ENCODE measurements at places on chromosomes 7 and 10.

DNA sequence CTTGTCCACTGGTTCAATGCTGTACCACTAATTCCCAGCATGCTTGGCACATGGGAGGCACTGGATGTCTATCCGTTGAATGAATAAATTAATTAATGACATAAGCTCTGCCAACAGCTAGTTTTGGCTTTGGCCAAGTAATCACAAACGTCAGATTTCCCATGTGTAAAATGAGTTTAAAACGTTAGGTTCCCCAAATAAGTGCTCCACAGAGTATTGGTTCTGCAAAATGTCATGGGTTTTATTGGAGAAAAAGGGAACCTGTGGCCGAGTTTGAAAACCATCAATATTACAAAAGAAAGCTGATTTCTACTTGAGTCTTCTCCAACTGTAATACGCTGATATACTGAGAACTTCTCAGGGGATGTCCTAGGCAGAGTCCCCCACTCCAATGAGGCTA, 23.2 kb downstream of the ELMO1 start:
- no peak for DNase-seq

- DNase-seq: no peak
Measured at GRCh38 chr10:21364196-21365114, 161.0 kb downstream of the SKIDA1 start.

DNA sequence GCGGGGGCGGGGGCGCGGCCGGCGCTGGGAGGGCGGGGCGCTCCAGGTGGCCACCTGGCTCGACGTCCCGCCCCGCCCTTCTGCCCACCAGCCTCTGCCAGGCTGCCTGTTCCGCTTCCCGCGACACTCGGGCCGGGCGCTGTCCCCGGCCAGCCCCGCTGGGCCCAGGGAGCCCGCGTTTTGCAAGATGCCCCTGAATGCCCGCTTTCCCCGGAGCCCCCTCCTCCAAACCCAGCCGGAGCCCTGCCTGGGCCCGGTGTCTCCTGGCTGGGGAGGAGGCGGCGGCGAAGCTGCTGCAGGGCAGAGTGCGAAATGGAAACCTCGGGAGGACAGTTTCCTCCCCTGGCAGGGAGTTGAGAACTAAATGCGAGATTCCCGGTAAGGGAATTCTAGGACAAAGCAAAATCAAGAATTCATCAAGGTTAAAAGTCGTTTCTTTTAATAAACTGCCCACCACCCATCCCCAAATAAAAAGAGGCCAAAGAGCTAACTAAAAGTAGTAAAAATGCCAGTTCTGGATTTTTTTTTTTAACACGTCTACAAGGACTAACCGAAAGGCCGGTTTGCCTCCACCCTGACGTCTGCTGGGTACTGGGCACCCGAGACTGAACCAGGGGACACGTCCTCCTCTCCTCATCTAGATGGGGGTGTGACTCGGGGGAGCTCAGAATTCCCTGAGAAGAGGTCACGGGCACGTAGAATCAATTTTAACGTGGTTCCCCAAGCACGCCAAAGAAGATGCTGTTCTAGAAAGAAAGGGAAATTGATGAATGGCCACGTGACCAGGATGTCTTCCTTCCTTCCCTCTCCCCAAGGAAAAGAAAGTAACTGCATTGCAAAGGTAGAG, 200.4 kb upstream of the NFE2L3 start:
- peak; percentile 39 for DNase-seq

DNA sequence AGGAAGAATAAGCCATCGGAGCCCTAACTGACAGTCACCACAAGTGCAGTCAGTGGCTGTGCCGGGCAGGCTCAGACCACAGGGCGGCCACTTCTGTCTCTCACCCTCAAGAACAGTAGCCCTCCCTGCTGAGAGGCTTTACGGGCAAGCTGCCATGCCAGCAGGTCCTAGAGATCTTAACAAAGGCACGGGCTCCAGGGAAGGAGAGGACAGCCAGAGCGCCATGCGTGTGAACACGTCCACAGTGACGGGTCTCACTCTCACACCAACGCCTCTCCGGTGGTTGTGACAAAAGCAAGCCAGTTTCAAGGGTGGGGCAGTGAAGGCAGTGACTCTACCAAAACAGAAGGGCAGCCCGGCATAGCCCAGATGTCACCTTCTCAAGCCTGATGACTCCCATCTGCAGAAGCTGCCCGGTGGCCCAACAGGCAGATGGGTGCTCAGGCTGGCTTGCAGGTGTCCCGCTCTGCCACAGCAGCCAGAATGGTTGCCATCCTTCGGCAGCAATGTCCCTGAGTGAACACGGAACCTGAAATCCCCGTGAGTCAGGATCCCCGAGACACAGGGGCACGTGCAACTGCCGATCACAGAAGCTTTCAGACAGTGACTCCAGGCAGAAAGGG, 102.0 kb downstream of the FAM53B start:
- DNase-seq: no peak

- DNase-seq: no peak
Measured at GRCh38 chr7:21221130-21221529, 206.8 kb upstream of the SP4 start.
